Cardiac muscle cell (in vitro differentiated cells and primary cell): ENCODE measurements at places on chromosomes 7 and 10.

DNA sequence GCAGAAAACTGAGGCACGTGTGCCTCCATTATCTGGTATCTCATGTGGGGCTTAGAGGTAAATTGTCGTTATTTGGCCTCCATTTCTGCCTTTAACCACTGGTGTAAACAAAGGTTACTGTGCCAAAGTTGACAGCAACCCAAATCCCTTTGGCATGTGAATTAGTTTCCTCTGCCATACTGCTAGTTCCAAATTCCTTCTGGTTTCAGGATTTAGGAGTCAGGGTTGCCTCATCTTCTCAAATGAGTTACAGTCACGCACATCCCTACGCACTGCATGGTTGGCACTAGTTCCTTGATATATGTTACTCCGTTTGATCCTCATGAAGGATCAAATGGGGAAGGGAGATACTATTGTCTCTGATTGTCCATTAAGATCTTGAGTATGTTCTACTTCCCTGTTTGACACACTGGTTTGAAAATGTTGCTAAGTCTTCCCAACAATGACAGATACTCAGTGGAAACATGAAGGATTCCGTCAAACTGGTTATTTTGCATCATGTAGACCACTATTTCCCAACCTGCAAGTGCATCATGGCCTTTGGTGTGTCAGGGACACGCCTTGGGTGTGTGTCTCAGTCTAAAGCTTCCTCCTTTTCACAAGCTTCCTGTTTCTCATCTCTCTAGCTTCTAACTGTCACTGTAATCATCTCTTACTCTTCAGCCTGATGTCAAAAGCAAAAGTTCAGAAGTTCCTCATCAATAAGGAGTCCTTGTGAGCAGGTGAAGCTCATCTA lies at the start of gene LIPN:
Gene LIPN (plus strand): TSS at position 655 of the 736 bp plus-strand sequence. CDS start 1,386 bp downstream, outside the sequence.
- no peak for DNase-seq

DNA sequence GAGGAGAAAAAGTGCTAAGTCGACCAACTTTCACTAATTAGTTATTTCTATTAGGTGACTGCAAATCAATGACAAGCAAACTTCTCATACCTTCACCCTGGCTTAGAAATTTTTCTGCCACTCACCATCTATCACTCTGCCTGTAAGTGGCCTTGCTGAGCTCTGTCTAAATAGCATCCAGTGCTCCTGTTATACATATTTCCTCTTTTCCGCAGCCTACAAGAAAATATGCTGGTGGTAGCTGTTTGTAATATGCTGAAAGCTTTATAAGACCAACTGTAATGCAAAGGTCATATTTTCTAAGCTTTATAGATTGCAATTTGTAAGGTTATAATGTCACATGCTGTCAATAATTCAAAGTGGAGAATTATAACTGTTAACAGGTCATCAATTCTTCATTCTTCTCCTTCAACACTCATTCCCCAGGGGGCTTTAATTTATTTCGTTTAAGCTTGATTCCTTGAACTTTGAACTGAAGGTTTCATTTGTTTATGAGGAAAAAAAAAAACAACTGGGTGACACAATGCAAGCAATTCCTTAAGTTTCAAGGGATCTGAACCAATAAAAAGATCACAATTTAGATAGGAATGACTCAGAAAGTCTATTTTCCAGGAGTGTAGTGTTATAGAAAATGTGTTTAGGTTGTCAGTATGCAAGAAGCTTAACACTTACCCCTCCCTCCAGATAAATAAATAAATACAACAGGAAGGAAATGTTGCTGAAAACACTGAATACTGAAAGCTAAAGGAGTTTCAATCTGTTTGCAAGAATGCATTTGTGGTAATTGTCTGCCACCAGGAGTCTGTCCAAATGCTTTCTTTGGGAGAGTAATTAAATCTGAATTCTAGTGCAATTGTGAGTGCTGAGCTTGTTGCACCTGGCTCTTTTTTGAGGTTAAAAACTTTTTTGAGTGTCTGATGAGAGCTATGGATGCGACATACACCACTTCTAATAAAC lies 183.7 kb downstream of the SORCS1 start:
- no peak for DNase-seq

- DNase-seq, result no peak
These were observed 8.4 kb upstream of the TEX36 start for GRCh38 chr10:125691160-125691981.

DNA sequence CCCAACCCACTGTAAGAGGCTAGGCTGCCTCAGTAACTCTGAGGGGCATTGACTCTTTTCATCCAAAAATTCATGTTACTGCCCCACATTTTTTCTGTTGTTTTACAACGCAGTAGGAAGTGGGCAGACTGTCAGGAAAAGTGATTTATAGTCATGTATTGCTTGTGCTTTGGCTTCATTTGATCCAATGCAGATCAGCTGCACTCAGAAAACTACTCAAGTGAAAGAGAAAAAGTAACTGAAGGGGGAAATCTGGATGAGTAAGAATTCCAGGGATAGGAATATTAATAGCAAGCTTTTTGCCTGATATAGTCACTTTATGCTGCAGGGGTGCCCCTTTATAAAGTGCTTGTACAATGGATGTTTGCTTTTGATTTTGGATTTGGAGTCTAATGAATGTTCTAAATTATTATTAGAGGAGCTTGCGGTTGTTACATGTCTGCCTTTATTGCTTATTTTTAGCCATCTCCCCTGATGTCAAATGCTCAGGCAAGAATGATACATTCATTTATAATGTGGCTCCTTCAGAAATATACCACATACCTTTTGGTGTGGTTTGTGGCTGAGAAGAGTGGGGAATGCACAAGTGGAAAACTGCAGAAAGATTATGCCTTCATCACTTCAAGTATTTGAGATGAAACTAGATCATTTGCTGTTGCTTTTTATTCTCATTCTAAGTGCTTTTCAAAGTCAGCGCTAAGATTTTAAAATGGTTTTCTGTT lies 86.1 kb downstream of the EGFR start:
- no peak for DNase-seq

- DNase-seq, result no peak
These were observed 6.3 kb downstream of the SLC39A12 start for GRCh38 chr10:17958049-17958448.

DNA sequence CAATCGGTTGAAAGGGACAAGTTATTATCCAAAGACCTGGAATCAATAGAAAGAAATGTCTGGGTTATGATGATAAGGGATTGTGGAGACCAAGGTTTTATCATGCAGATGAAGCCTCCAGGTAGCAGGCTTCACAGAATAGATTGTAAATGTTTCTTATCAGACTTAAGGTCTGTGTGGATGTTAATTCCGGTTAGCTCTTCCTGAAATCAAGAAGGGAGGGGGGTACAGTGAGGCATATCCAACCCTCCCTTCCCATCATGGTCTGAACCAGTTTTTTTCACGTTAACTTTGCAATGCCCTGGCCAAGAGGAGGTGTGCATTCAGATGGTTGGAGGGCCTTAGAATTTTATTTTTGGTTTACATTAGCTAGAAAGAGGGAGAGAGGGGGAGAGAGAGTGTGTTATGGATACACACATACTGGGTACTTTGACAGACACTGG lies 9.8 kb upstream of the LRRC61 start:
- DNase-seq, result no peak

- DNase-seq, result no peak
These were observed 253.1 kb upstream of the POM121L12 start for GRCh38 chr7:52782348-52782747.

DNA sequence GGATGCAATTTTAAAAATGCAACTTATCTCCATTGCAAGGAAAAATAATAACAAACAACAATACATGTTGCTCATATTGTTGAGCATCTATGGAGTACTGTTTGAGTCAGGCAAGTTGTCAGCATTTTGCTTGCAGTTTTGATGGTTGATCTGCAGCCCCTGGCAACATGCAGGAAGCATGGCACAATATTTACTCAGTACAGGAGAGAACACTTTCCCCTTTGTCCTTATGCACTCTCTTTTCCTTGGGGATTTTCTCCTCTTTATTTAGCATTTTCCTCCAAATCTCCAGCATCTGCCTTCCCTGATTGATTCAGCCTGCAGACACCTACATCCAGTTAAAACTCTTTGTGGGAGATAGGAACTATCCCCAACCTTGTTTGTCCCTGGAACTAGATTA lies 620.5 kb upstream of the LRRN3 start:
- DNase-seq, result no peak

- no peak for DNase-seq
These were observed 2.9 kb upstream of the ZNF33A start for GRCh38 chr10:38007551-38007950.

GRCh38 chr7:74485611-74486010 lies 31.9 kb downstream of the GTF2IRD1 start:
- no peak for DNase-seq

DNA sequence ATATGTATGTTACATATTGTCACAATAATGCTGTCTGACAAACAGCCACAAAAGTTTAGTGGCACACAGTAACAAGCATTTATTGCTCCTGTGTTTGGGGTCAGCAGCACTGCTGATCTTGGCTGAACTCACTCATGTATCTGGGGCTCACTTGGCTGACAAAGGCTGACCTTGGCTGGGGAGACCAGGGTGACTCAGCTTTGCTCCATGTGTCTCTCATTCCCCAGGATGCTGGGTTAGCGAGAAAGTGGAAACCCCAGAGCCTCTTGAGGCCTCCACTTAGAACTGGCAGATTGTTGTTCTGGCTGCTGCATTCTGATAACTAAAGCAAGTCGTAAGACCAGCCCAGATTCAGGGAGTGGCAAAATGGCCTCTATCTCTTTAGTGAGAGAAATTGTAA lies 217.3 kb upstream of the HABP2 start:
- peak; percentile 35 for DNase-seq

GRCh38 chr7:89914711-89915110 lies 239.6 kb upstream of the STEAP1 start:
- DNase-seq, result peak; percentile 45

- no peak for DNase-seq
These were observed 166.6 kb downstream of the KIF20B start for GRCh38 chr10:89867964-89868363.

- no peak for DNase-seq
These were observed 605.2 kb upstream of the DPP6 start for GRCh38 chr7:153447011-153447410.

DNA sequence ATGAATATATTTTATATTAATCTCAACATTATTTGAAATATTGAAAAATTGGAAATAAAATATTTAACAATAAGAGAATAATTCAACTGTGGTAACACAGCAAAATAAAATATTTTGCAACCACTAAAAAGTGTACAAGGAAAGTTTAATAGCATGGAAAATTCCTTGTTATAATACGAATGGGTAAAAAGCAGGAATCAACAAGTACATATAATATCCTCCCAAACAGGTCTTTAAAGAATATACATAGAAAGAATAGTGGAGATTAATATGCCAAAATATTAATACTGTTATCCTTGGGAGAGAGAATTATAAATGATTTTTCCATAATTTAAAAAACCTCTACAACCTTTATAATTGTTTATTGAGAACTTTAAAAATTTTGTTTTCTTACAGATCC lies 1.0 kb downstream of the DNAJC12 start:
- DNase-seq, result no peak

DNA sequence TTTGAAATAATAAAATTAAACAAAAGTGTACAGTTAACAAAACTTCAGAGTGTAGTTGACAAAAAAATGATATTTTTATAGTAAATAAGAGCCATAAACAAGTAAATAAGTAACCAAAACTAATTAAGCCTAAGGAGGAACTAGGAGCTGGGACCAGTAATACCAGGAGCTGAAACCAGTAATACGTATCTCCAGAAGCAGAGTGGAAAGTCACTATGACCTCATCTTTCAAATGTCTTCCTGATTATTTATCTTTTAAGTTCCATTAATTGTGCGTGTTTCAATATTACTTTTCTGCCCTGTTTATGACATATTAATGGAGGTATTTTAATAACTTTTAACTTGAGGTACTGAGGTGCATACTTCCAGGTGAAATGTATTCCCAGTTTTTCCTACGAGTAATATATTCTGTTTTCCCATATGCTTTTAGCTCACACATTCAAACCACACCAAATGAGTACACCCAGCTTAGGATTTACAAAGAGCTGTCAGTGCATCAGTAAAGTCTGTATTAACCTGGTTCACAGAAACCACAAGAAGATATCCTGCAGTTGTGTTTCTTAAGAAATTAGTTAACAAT lies 283.7 kb upstream of the HGF start:
- DNase-seq, result no peak

- DNase-seq, result peak; percentile 74
These were observed 112.0 kb downstream of the NEURL1 start for GRCh38 chr10:103605359-103606096.

DNA sequence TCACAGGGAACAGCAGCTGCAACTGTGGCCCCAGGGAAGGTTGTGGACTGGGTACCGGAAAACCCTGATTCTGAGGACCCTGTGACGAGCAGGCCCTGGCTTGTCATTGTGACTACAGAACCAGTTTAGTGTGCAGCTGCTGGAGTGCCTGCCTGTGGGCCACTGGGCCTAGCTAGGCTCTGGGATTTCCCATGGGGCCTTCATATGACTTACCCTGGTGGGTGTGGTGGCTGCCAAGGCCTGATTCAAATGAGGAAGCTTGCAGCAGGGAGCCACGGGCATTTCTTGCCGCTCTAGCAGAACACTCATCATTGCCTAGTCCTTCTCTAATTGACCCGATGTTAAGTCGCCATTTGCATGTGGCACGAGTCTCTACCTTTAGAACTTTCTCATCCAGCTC lies 14.7 kb upstream of the CAMK2G start:
- DNase-seq, result no peak

- DNase-seq, result peak; percentile 51
These were observed 26.9 kb downstream of the SFXN4 start for GRCh38 chr10:119138346-119139306.

- peak; percentile 46 for DNase-seq
These were observed 94.5 kb downstream of the KMT2C start for GRCh38 chr7:152341039-152341913.

DNA sequence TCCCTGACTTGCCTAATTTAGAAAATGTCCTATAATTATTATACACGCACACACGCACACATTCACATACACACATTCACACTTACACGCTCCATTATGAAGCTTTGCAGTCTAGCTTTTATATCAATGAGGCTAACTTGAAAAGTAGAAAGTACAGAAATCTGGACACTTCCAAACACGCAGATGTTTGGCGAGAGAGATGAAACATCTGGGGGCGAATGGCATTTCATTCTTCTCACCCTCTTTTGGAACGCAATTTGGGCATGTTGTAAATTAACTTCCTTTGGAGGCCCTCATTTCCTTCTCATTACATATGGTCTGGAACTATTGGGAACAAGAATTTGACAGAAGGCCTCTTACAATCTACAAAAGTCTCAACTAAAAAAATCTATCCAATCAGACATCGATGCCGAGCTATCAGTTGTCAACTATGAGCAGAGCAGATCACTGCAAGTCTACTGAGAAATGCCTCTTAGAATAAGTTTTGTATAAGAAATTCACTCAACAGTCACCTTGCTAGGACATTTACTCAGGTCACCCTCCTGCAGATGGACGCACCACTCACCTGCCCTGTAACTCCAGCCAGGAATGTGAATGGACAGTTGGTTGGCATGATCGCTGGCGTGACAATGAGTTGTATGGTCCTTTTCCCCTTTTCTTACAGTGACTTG lies 115.2 kb upstream of the ADAM12 start:
- no peak for DNase-seq

- DNase-seq, result no peak
These were observed 70.6 kb downstream of the NEURL1 start for GRCh38 chr10:103564116-103564501.

GRCh38 chr10:51867956-51868355 lies 168.6 kb upstream of the CSTF2T start:
- DNase-seq, result no peak

- no peak for DNase-seq
These were observed 20.5 kb downstream of the TRPV5 start for GRCh38 chr7:142913051-142913450.
